ENCODE measurements at places on chromosomes 5 and 9.

- DNase-seq, result no peak
Measured at GRCh38 chr5:109964136-109964535, 274.4 kb downstream of the MAN2A1 start.

DNA sequence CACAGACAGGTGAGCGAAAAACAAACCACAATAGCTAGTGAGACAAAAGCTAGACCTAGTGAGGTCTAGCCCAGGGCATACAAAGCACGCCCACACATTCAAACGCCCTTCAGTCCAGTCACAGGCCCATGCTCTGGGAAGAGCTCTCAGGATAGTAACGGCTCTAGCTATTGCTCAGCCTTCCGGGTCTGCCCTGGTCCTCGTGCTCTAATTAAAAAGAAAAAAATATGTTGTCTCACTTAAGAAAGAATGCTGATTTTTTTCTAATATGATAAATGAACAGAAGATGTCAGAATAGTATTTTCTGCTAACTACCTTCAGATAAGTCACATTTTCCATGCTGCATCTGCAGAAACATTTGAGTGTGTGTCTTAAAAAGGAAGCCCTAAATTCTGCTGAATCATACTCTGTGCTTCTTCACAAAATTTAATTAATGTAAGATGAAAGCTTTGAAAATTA, 94.5 kb downstream of the PLPP1 start:
- DNase-seq, result peak; percentile 21

- DNase-seq, result peak; percentile 61
Measured at GRCh38 chr5:74766418-74766848, 484 bp downstream of the GFM2 start.

GRCh38 chr9:122991370-122991830, 42.1 kb upstream of the GPR21 start:
- DNase-seq, result peak; percentile 91

- no peak for DNase-seq
Measured at GRCh38 chr9:3455717-3456116, 70.1 kb downstream of the RFX3 start.

DNA sequence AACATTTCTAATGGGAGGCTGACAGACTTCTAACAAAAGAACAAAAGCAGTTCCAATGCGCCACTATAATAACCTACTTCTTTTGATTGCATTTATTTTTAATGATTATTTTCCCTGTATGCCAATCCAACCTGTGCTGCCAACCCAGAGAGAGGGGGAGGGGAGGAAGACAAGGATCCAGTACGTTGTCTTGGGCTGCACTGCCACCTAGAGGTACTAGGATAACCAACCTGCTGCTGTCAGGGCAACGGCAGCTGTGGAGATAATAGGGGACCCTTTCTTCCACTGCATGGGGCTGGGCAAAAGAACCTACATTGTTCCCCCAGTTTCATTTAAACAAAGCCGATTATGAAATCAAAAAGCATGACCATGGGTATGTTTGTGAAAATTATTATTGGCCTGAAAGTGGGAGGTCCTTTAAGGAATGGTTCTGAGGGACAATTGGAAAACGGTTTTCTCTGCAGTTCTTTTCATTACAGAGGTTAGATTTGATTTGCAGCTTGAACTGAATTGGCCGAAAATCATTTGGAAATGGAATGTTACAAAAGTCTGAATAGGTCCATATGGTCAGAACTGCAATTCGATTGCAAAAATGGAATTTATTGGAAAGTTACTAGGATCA, 101.3 kb downstream of the RASEF start:
- DNase-seq, result peak; percentile 74

GRCh38 chr5:54894957-54895815, 90.2 kb downstream of the ESM1 start:
- DNase-seq, result no peak

- DNase-seq, result no peak
Measured at GRCh38 chr9:112384690-112385089, 4.8 kb downstream of the HSDL2 start.

- DNase-seq, result no peak
Measured at GRCh38 chr5:55820488-55820887, 30.7 kb upstream of the IL31RA start.

DNA sequence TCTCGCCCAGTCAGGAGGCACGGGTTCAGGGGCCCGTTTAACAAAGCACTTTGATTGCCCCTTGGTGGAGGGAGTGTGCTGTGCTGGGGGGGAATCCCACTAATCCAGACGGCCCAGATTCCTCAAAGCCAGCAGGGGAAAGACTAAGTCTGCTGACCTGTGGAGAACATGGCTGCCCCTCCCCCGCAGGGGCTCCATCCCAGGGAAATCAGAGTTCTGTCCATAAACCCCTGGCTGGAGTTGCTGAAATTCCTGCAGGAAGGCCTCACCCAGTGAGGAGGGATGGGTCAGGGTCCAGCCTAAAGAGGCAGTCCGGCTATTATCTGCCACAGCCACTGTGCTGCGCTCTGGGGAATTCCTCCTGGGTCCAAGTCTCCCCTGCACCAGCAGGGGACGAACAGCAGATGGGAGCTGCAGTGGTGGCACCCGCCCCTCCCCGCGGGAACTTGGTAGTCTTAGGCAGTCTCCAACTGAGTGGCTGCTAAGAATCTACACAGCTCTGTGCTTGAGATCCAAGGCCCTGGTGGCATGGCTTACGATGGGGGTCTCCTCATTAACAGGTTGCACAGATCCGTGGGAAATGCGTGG, 174.0 kb upstream of the DAB2 start:
- no peak for DNase-seq

- no peak for DNase-seq
Measured at GRCh38 chr5:8831251-8831650, 714.6 kb downstream of the SEMA5A start.

GRCh38 chr9:22975951-22976350, 529.3 kb downstream of the DMRTA1 start:
- DNase-seq, result peak; percentile 58

- no peak for DNase-seq
Measured at GRCh38 chr9:34611251-34611810, 566 bp downstream of the RPP25L start.

- DNase-seq, result peak; percentile 27
Measured at GRCh38 chr9:98006127-98006796, 23.1 kb downstream of the ANP32B start.

GRCh38 chr5:159854916-159855315, 61.4 kb upstream of the ADRA1B start:
- DNase-seq, result peak; percentile 46

DNA sequence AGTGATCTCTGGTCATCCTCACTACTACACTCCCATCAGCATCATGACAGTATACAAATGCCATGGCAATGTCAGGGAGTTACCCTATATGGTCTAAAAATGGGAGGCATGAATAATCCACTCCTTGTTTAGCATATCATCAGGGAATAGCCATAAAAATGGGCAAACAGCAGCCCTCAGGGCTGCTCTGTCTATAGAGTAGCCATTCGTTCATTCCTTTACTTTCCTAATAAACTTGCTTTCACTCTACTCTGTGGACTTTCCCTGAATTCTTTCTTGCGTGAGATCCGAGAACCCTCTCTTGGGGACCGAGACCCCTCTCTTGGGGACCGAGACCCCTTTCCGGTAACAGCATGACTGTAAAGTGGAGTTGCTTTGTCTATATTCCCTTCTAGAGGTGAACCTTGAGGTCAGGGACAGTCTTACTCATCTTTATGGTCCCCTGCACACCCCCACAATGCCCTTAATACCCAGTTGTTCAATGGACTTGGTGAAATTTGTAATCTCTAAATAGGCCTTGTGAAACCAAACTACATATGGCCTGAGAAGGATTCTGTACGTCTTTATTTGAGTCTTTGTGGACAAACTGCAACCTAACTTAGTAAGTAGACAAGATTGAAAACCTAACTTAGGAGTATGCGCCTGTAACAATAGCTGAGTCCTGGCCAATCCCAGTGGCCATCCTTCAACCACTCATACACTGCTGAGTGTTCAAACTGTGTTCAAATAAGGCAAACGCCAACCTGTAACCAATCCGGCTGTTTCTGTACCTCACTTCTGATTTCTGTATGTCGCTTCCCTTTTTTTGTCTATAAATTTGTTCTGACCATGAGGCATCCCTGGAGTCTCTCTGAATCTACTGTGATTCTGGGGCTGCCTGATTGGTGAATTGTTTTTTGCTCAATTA, 32.3 kb upstream of the UBTD2 start:
- DNase-seq, result no peak

- DNase-seq, result no peak
Measured at GRCh38 chr5:61999371-61999770, 306.6 kb upstream of the KIF2A start.

GRCh38 chr5:71537687-71538086, 49.5 kb upstream of the MCCC2 start:
- peak; percentile 52 for DNase-seq

- no peak for DNase-seq
Measured at GRCh38 chr5:81300921-81301270, 491 bp upstream of the ZCCHC9 start.

DNA sequence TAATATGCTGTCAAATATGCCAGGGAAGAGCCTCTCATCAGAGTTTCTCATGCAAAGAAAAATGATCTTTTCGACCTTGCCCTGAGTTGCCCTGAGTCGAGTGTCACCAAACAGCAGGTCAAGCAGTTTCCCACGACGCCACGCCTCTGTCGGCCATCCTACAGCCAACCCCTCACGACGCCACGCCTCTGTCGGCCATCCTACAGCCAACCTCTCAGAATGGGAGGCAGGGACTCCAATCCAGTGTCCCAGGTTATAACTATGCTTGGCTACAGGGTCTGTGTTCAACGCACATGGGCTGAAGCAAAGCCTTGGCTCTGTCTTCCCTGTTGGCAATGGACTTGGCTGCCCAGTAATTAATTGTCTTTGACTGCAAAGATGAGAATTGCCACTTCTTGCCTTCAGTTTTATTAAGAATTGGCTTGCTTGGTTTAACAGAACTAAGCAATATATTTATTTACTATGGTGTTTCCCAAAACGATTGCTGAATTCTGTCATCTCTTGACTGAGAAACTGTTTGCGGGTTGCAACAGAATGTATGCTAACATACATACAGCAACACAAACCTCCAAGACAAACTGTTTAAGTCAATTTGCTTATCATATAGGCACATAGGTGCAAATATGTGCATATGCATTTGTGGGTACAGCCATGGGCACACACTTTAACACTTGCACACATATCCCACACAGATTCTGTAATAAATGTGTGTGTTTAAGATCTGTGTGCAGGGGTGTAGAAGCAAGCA, 352.9 kb downstream of the GLIS3 start:
- DNase-seq, result no peak

DNA sequence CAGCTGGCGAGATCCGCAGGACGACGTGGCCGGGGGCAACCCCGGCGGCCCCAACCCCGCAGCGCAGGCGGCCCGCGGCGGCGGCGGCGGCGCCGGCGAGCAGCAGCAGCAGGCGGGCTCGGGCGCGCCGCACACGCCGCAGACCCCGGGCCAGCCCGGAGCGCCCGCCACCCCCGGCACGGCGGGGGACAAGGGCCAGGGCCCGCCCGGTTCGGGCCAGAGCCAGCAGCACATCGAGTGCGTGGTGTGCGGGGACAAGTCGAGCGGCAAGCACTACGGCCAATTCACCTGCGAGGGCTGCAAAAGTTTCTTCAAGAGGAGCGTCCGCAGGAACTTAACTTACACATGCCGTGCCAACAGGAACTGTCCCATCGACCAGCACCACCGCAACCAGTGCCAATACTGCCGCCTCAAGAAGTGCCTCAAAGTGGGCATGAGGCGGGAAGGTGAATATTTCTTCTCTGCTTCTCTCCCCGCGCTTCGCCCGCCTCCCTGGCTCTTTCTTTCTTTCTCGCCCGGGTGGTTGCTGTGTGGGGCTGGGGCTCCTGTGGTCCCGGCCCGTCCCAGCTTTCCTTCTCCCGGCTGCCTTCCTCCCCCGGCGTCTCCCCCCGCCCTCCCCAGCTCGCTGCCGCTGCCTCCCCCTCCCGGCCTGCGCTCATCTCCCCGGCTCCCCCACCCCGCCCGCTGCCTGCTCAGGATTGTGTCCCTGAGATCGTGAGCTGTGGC, 2.2 kb downstream of the NR2F1 start:
- peak; percentile 34 for DNase-seq

DNA sequence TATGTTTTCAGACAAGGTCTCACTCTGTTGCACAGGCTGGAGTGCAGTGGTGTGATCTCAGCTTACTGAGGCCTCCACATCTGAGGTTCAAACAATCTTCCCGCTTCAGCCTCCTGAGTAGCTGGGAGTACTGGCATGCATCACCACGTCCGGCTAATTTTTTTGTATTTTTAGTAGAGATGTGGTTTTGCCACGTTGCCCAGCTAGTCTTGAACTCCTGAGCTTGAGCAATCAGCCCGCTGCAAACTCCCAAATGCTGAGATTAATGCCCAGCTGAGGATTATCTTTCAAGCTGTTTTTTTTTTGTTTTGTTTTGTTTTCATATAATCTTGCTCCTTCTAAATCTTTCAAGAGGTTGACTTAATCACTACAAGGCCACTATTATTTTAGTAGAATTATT, 47.3 kb upstream of the SLC28A3 start:
- DNase-seq, result no peak

- peak; percentile 9 for DNase-seq
Measured at GRCh38 chr5:128053291-128053954, 30.1 kb upstream of the SLC12A2 start.

- DNase-seq, result no peak
Measured at GRCh38 chr5:55520117-55520839, 14.5 kb downstream of the PLPP1 start.

DNA sequence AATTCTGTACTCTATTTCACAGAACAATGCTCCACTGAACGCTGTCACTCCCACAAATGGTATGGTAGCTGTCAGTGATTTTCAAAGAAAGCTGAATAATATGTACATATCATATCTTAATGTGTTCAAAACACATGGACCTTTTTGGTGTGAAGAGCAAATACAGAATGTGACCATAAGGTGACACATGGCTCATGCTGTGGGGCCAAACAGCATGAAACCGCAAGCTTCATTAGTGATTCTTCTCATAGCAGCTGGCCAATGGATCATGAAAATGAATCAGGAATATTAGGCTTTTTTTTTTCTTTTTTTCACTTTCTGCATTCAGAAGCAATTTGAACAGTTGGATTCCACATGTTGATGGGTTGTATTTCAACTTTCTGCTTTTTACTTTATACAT, 54.9 kb upstream of the CDH9 start:
- no peak for DNase-seq

DNA sequence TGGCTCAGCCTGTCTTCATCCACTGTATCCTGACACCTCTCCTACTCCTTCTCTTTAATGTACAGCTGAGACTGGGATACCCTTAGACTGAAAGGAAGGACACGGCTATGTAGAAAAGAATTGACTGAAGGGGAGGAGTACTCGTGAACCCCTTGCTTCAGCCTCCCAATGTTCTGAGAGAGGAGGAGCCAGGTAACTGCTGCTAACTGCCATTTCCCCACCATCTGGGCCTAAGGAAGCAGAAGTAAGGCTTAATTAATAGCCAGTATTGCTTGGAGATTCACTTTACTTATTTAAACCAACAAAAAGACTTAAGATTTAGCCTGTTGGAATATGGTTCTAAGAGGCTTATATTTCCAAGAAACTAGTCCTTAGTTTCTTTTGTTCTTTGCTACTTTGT, 18.8 kb upstream of the RGS3 start:
- no peak for DNase-seq

DNA sequence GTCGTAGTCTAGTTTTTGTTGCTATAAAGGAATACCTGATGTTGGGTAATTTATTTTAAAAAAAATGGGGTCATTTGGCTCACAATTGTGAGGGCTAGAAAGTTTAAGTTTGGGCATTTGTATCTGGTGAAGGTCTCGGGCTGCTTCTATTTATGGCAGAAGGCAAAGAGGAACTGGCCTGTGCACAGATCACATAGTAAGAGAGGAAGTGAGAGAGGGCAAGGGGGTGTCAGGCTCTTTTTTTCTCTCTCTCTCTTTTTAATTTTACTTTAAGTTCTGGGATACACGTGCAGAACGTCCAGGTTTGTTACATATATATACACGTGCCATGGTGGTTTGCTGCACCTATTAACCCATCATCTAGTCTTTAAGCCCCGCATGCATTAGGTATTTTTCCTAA, 453.3 kb downstream of the DIRAS2 start:
- DNase-seq, result no peak

All from astrocyte of the spinal cord (primary cell).